Activated CD4-positive, alpha-beta T cell treated with anti-CD3 and anti-CD28 coated beads, Interleukin-2, amount 10 ng/mL, durations not matched to agents 7 days and 5 days (primary cell): ENCODE measurements at places on chromosomes 4 and X.

- no peak for DNase-seq
Measured at GRCh38 chr4:73615613-73616012, 4.6 kb downstream of the RASSF6 start.

DNA sequence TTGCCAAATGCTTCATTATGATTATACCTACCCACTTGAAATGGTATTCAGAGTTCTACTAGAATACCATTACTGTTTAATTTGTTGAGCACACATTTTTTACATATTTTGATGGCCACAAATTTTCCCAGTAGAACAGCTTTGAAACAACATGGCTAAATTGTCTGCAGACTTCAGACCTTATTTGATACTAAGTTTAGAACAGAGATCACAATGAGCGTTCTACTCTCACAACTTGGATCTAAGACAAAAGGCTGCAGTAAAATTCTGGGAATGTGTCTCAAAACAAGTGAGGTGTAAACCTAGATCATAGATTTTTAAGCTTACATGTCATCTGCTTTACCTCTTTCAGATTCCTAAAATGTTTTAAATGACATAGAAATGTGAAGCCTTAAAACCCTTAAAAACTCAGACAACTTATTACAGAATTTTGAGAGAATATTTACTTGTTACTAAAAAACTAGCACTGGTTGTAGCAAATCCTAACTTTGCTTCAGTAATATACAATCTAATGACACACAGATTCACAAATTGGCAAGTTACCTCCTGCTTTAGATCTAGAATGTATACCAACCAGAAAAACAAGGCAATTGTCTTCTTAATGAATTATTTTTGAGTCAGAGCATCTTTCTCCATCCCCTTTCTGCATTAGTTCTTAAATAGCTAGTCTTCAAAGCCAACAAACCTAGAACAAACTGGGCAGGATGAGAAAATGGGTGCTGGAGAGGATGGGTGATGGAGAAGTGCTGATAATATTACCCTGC, 243.3 kb downstream of the SLC7A11 start:
- DNase-seq: no peak

- DNase-seq: no peak
Measured at GRCh38 chrX:14673764-14674163, 144.4 kb downstream of the GLRA2 start.

DNA sequence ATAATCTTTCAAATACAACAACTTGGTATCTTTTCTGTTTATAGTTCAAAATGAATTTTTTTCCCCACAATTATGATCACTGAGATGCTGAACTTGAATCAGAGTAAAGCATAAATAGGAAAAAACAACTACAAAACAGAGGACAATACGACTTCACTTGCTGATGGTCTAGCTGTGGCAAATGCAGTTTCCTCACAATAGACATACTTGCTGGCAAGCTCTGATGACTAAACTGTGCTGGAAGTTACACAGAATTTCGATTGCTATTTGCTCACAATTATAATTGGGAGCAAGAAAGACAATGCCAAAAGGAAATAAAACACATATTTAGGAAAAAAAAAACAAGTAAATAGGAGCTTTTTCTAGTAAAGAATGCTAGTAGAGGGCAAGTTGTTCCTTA, 14.7 kb downstream of the VEGFC start:
- no peak for DNase-seq

DNA sequence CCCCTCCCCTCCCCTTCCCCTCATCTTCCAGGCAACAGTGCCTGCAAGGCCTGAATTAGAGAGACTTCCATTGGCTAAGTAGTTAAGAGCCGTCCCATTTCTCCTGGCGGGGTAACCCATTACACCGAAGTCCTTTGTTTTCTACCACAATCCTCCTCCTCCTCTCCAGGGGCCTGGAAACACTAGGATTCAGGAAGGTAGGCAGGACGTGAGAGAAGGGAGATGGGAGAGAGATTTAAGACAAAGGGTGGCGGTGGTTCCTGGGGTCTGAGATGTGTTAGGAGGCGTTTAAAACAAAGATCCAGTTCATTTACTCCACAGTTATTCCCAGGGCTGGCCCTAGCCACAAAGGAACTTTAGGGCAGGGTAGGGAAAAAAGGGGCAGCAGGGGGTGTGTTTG, 28.0 kb downstream of the NYX start:
- no peak for DNase-seq

DNA sequence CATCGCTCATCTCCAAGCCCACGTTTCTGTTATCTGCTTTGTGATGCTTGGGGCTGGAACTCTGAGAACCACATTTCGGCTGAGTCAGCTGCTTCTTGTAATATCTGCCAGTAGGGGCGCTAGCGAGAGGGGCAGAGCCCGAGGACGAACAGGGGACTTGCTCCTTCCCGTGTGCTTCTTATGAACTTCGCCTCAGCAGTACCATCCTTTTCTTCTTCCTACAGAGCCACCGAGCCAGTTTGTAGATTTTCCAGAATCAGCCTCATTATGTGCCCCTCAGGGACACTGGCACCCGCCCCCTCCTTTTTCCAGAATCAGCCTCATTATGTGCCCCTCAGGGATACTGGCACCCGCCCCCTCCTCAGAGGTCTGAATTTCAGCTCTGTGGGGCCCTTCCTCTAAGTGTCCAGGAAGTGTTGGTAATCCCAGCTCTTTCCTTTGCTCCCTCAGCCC, 441.7 kb upstream of the RASGEF1B start:
- peak; percentile 68 for DNase-seq

DNA sequence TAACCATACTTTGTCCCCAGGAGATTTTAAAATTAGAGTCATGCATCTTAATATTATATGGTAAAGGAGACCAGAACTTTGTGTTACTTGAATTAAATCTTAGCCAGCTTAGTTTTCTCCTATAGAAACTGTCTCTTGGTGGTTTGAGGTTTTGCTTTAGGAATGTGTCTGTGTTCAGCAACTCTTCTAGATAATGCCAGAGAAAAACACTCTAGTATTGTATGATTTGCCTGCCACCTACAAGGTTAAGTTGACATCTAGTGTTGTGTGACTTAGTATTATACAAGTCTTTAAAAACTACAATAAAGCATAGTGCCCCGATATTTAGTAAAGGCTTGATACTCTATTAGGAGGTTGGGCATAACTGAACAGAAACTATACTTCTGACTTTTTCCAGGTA, 2.1 kb downstream of the UGT8 start:
- DNase-seq: no peak

DNA sequence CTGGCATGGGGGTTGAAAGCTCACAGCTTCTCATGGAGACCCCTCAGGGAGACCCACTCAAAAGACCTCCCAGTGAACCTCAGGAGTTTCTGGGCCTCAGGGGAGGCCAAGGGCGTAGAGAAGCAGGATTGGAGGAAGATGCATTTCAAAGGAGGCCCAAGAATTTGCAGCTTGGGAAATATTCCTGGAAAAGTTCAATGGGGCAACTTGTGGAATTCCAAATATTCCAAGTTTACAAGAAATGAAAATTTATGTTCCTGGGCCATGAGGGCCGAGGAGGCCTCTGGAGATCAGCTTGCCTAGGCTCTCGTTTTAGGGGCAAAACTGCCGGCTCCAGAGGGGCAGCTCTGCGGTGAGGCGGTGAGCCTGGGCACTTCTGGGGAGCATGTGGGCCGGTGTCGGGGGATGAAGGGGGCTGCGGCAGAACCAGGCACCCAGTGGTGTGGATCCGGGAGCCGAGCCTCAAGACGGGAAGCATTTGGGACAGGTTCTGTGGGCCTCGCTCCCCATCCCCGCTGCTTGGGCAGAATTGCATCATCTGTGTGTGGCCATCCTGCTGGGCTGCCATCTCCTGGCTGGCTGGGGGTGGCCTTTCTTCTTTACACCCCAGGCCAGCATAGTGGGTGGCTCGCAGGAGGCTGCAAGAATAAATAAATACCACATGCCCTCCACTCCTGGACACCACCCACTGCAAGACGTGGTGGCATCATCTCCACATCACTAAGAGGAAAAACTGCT, 54.6 kb upstream of the GPR78 start:
- DNase-seq: no peak

DNA sequence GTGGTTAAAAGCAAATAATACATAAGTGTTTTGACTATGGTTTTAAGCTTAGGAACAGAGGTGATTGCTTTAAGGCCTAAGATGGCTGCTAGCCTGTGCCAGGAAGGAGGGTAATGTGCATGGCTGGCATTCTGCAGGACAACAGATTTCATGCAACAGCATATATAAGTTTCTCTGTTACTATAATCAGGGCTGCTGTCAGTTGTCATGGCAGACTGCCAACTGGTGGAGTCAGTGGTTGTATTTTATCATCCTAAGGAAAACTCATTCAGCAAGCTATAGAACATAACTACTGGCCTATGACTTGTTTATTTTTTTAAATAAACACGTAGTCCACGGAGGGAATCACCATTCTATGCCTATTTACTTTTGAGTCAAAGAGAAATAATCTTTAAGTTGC, 77.7 kb upstream of the DCAF8L1 start:
- DNase-seq: no peak

DNA sequence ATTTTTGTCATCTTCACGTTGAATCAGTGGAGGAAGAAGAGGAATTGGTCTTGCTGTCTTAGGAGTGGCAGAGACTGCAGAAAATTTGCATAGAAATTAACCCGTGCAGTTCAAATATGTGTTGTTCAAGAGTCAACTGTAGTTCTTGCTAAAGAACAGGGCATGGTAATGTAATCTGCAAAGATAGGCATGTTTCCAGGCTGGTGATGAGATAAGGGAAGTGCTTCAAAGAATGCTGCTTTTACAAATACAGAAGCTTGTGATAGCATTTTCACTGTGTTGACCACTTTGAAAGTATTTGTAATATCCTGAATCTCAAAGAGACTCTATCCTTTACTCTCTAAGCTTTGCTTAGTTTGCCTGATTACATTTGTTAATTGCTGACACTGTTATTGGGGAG, 60.1 kb downstream of the PRRG1 start:
- DNase-seq: no peak

DNA sequence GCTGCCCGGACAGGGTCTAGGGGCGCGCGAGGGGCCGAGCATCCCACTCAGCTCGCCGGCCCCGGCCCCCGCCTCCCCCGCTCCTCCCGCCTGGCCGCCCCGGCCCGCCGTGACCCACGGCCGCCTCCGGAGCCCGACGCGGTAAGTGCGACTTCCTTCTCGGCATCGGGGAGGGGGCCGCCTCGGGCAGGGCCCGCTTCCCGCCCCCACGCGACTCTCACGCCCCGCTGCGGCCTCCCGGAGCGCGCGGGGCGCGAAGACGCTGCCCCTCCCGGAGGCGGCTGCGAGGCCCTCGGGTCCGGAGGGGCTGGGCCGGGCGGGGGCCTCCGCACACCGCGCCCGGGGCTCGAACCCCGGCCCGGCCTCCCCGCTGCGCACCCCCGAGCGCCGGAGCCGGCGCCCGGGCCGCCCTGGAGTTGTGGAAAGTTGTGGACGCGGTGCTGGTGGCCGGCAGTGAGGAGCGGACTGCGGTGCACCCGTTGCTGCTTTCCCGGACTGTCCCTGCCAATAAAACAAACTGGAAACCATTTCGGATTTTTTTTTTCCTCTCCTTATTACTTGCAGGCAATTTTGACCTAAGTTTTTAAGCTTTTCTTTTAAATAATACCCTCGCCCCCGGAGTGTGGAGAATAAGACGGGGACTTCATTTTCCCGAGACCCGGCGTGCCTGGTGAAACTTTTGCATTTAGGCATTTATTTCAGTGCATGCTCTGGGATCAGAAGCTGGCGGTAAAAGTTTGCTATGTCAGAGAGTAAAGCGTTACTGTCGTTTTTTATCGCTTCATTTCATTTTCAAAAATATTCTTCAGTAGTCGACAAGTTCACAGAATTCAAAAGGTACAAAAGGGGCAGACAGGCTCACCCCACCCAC, 13.0 kb upstream of the TMEM156 start:
- peak; percentile 44 for DNase-seq

DNA sequence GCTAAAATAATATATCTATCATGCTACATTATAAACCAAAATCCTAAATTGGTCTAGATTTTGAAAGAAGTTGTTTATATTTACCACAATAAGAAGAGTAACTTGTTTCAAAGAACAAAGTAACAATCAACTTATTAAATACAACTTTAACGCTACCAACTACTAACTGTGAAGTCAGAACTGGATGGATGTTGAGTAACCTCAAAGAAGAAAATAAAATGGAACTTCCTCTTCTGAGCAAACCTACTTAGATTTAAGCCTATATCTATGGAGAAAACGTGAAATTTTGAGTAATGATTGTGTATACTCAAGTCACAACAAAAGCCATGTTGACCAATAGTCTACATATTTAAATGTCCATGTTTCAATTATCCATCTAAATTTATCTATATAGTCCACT, 25.7 kb downstream of the SH3RF1 start:
- DNase-seq: no peak

DNA sequence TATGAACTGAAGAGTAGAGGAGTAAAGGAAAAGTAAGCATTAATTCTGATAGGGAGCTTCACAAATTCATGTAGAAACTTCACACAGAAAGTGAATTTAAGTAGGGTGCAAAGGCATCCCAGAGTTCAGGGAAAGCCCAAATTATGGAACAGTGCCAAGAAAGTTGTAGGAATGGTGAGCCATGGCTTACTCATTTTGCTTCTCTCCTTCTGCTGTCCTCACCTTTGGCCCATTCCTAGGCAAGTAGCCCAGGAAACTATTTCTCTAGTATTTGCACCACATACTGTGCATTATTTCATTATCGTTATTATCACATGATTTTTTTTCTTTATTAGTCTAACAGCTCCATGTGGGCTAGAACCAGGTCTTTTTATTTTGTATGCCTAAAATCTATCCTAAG, 34.9 kb upstream of the IL1RAPL1 start:
- no peak for DNase-seq

DNA sequence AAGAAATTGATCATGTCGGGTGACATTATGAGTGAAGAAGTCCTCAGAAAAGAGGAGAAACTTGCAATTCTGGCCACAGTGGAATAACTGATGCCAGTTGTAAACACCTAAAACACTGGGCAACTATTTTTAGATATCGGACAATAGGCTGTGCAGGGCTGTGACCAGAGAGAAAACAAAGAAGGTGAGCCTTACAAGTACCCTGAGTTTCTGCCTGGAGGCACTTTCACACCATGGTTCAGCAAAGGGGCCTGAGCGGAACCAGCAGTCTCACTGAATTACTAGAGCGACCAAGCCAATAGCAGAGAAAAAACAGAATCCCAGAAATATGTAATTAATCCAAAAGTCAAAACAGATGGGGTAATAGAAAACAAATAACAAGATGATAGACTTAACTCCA, 11.2 kb downstream of the IRAK1 start:
- DNase-seq: no peak

- no peak for DNase-seq
Measured at GRCh38 chrX:110192516-110192915, 125.4 kb downstream of the AMMECR1 start.

DNA sequence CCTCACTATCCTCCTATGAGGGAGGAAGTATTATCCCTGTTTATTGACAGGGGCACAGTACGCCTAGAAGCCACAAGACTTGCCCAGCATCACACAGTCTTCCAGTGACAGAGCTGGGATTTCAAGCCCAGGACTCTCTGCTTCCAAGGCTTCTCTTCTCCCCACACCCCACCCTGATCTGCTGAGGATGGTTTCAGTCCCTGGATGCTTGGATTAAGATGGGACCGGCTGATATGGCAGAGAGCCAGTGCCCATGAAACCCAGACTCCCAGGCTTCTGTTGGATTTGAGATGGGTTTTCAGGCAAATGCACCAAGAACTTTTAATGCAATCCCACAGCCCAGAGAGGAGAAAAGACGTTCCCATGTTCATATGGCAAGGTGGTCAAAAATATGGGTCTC, 23.2 kb downstream of the EFNB1 start:
- DNase-seq: no peak

- no peak for DNase-seq
Measured at GRCh38 chr4:139223682-139224317, 46.8 kb upstream of the ELF2 start.
